ENCODE measurements at places on chromosomes 4 and X.
A peak's percentile ranks its signal among the peaks of the same experiment; 100 is the strongest.

DNA sequence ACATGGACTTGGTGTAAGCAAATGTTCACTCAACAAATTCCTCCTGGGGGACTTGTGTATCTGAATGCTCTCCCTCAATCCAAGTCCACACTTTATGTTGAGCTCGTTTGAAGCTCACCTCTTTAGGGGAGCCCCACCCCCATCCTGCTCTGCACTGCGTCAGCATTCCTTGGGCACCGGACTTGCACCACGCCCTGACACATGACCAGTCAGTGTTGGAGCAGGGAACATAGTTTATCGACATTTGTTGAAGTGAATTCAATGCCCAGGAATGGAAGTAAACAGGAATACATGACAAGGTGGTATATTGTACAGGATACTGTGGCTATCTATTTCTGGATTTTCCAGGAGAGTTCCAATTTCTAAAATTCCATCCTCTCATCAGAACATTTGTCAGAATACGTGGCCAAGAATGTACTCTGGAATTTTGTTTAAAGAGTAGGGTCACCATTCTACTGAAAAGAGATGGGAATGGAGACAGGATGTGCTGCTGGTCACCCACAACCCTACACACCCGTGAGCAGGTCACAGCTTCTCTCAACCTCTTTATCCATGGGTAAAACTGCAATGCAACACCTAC lies 60.0 kb upstream of the LNX1 start:
- DNase-seq, result no peak

- no peak for DNase-seq
These were observed 9.5 kb downstream of the RBPJ start for GRCh38 chr4:26330186-26330787.

- no peak for DNase-seq
These were observed 5.9 kb upstream of the STIM2 start for GRCh38 chr4:26854701-26855100.

- no peak for DNase-seq
These were observed 244.3 kb downstream of the GPAT3 start for GRCh38 chr4:83780053-83780733.

DNA sequence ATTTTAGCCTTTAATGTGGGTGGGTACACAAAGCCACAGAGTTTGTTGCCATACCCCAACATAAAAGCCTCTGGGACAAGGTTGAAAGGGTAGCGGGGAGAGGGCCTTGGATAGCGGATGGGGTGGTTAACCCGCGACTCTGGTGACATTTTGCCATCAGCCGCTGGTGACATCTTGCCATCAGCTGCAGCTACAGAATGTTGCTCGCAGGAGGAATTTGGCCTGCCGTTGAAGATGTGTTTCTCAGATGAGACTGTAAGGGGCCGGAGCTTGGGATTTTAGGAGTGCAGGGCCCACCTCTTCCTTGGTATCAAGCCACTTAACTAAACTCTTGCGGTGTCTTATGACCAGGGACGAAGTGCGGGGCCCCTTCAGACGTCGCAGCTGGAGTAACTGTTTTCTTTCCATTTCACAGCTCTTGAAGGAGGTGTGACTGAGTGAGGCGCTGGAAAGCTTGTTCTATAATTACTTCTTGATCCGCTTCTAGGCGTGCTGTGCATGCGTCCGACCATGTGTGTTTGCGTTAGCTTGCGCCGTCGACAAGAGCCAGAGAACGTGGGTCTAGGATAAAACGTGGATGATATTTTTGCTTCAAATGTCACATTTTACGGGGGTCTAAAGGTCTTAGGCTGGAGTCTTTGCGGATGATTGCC lies 820 bp upstream of the RASL11B start:
- no peak for DNase-seq

GRCh38 chr4:106034751-106035150 lies 139.5 kb downstream of the NPNT start:
- DNase-seq, result no peak

- no peak for DNase-seq
These were observed 256.1 kb downstream of the KLHL13 start for GRCh38 chrX:117860517-117860916.

DNA sequence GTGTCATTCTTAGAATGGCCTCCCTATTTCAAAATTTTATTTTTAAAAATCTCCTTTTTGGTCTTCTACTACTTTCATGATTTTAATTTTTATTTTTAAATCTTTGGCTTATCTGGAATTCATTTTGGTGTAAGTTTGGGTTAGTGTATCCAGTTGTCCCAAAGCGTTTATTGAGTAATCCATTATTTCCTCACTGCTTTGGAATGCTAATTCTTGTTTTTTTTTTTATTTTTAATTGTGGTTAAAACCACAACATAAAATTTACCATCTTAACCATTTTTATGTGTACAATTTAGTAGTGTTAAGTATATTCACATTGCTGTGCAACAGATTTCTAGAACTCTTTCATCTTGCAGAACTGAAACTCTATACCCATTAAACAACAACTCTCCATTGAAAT lies 8.7 kb downstream of the CITED1 start:
- DNase-seq, result no peak

DNA sequence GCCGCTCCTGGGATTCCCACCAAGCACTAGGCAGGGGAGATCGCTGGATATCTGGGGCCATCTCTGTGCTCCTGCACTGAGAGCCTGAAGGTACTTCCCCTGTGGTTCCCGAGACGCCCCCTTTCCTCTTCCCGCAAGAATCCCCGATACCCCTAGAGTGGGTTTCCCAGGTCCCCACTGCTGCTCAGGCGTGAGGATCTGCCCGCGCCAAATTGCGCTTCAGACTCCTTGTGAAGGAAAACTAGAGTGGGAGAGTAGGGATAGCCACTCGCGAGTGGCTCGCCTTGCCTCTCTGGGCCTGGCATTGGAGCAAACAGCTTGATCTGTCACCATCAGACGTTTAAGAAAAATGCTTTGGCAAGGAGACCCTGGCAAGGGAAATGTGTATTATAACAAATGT lies 1.5 kb downstream of the IL1RAPL2 start:
- no peak for DNase-seq

DNA sequence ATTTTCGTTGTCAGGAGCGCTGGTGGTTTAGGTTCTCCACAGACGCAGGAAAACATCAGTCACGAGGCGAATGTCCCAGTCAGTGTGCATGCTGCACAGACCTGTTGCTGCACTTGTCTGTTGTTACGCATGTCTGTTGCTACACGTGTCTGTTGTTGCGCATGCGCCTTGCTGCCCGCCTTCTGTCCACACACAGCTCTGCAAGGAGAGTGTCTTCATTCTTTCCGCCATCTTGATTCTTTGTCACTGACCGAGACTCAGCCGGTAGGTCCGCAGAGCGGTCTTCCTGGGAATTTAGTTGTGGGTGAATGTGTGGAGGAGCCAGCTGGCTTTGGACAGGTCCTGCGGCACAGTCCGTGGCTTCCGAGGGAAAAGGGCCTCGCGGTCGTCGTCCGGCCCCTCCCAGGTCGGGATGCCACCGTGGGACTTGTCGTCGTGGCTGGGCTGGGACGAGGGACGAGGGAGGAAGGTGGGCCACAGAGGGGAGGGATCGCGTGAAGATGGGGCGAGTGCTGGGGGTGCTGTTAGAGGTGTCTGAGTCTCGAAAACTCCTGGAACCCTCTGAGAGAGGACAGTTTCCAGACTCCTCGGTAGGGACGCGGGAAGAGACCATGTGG lies at the start of gene PAGE2B:
TSS of gene PAGE2B (plus strand) at position 180 of the 617 bp plus-strand sequence. CDS start 1,012 bp downstream, outside the sequence.
- DNase-seq, result no peak

DNA sequence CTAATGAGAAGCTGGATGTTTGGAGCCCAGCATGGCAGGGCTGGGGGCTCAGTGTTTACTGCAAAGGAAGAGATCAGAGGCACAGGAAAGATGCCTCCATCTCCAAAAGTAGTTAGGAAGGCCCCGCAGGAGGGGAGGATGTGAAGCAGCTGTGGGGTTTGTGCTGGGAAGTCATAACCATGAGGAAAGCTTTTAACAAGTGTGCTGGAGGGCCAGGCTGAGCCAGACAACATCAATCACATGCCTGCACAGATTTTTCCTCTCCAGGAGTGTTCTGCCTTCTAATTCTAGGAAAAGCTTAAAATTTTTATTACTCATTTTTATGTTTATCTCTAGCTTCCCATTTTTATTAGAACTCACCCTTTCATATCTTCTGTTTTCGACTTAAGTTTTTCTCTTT lies 65.4 kb downstream of the GPR82 start:
- no peak for DNase-seq

GRCh38 chrX:11309220-11309619 lies 16.0 kb downstream of the AMELX start:
- no peak for DNase-seq

DNA sequence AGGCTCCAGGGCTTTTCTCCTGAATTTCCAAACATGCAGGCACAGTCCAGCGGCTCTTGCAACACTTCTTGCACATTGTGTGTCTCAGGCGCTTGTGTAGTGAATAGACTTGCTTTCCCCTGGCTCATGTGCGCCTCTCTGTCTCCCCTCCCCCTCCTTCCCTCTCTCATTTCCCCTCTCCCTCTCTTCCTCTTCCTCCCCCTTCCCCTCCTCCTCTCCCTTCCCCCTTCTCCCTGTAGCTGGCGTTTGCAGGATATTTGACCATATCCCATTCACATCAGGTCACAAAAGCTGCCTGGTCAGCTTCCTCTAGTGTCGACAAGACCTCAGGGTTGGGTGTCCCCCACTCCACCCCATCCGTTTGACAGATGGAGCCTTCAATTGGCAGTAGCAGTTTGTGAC lies 2.4 kb downstream of the CHST7 start:
- no peak for DNase-seq

- DNase-seq, result no peak
These were observed 212.4 kb upstream of the MAMLD1 start for GRCh38 chrX:150150780-150151125.

- DNase-seq, result no peak
These were observed 192.6 kb downstream of the FRMPD4 start for GRCh38 chrX:12330841-12331240.

GRCh38 chr4:98540803-98541202 lies 117.6 kb downstream of the TSPAN5 start:
- DNase-seq, result no peak

- DNase-seq, result no peak
These were observed 791 bp downstream of the GUCY1B1 start for GRCh38 chr4:155759372-155760252.

DNA sequence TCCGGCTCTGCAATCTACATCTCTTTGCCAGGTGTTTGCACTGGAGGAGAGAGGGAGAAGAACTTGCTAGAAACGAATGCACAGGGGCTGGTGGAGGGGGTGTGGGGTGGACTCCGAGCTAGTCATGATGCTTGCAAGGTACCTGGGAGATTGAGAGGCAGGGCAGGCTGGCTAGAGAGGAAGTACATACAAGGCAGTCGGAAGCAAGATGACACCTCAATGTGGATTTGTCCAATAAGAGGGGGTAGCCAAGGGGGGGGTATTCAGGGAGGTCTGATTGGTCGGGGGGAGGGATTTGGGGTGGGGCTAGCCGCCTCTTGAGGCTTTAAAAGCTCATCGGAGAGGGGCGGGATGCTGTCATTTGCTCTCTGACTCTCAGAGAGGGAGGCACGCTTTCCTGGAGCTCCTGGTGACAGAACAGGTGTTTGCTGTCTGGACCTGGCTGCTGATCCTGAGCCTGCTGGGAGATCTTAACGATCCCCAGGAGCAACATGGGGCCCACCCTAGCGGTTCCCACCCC lies at the start of gene GPR50:
TSS of gene GPR50 (plus strand) at position 354 of the 520 bp plus-strand sequence. CDS start at position 492, 138 bp downstream.
- no peak for DNase-seq

GRCh38 chrX:154714925-154715324 lies 36.0 kb downstream of the GAB3 start:
- DNase-seq, result peak; percentile 21

GRCh38 chr4:184369871-184370270 lies 104.5 kb downstream of the IRF2 start:
- no peak for DNase-seq

GRCh38 chrX:1400742-1401471 lies 9.0 kb upstream of the SLC25A6 start:
- DNase-seq, result no peak

DNA sequence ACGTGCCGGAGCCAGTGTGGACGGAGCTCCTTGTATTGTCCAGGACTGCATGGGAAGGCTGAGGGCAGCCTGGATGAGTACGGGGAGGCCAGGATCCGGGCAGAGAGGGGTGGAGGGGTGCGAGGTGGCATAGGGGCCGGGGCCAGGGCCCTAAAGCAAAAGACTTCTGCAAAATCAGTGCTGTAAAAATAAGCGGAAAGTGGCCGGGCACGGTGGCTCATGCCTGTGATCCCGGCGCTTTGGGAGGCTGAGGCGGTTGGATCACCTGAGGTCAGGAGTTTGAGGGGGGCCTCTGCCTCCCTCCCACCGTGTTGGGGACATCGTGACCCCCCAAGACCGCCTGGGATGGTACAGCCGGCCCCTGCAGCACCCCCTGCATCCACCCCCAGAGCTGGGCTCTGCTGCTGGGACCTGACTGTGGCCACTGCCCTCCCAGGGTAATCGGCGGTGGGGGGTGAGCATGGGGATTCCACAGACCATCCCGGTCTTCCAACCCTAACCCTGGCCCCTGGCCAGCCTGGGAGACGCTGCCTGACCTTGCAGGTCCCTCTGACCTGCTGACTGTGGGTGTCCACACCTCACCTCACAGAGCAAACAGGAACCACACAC lies 23.4 kb upstream of the PLCXD1 start:
- DNase-seq, result no peak

- DNase-seq, result no peak
These were observed 73.7 kb upstream of the ACSL1 start for GRCh38 chr4:184899261-184900134.

GRCh38 chrX:138690591-138690990 lies 20.9 kb downstream of the FGF13 start:
- no peak for DNase-seq

- DNase-seq, result no peak
These were observed 208.2 kb downstream of the FAT4 start for GRCh38 chr4:125522992-125523391.

GRCh38 chr4:72338060-72338459 lies 231.0 kb downstream of the ADAMTS3 start:
- DNase-seq, result no peak

DNA sequence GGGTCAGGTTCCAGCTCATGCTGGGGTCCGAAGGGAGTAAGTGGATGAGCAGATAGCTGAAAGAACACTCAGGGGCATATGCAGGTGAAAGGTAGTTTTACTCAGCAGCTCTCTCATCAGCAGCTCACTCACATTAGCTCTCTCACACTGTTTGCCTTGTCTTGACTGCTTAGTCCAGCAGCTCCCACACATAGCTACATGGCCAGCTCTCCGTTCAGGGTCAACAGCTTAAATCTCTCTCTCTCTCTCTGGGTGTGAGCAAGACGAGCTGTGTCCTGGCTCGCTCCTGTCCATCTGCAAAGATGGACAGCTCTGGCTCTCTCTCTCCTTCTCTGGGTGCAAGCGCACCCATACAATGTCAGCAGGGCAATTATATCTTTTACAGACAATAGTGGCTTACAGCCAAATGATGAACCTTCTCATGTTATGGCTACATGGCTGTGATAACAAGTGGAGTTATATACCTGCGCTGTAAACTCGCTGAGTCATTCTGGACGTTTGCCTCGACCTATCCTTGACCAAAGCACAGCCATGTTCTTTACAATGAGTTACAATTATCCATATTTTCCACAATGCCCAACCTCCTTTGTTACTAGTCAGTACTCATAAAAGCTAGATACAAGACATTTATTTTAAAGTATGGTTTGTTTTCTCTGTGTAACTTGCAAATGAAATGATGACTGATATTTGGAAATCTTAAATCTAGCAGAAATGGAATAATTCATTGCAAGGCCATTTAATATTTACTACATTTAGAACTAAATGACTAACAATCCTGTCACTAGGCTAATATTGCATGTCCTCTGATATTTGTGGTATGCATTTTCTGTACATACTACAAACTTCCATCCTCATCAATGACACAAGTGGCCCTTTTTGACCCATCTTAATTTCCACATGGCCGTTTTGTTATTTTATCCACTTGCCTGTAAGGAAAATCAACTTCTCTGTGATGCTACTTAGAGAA lies 9.3 kb downstream of the PAPSS1 start:
- DNase-seq, result no peak

- peak; percentile 4 for DNase-seq
These were observed 4.2 kb upstream of the MTMR1 start for GRCh38 chrX:150688911-150689451.

- no peak for DNase-seq
These were observed 8.6 kb downstream of the LANCL3 start for GRCh38 chrX:37580080-37580479.

All from stimulated activated CD4-positive, alpha-beta T cell treated with anti-CD3 and anti-CD28 coated beads, Interleukin-1b, Interleukin-23, amount 100 ng/mL, for 48 hours (primary cell).